ENCODE measurements at places on chromosomes 11 and 22.

GRCh38 chr22:45929649-45930048, 47.3 kb downstream of the WNT7B start:
- H3K4me1 ChIP-seq = peaks cover 6% of the 10 kb centered on the region
- H3K27ac ChIP-seq = no peak overlapping the region
- no peaks in the 10 kb centered on the region for H3K36me3 ChIP-seq
- DNase-seq = no peak
- H3K4me3 ChIP-seq = no peak overlapping the region

GRCh38 chr11:36069576-36070212, 125.8 kb downstream of the LDLRAD3 start:
- peaks cover 2% of the 10 kb centered on the region for H3K4me1 ChIP-seq
- no peak overlapping the region for H3K4me3 ChIP-seq
- no peaks in the 10 kb centered on the region for H3K27me3 ChIP-seq
- H3K36me3 ChIP-seq = no peaks in the 10 kb centered on the region
- DNase-seq = peak; percentile 42
- no peak overlapping the region for H3K27ac ChIP-seq

- H3K27ac ChIP-seq = no peak overlapping the region
- H3K27me3 ChIP-seq = peaks cover 3% of the 10 kb centered on the region
- no peaks in the 10 kb centered on the region for H3K36me3 ChIP-seq
- no peaks in the 10 kb centered on the region for H3K4me1 ChIP-seq
- no peak for DNase-seq
These were observed 1199.7 kb downstream of the BRD1 start for GRCh38 chr22:48627966-48628365.

GRCh38 chr22:30792456-30792855, 97.8 kb downstream of the OSBP2 start:
- no peak for DNase-seq
- H3K4me3 ChIP-seq = no peak overlapping the region
- no peak overlapping the region for H3K27ac ChIP-seq
- H3K36me3 ChIP-seq = no peaks in the 10 kb centered on the region
- H3K27me3 ChIP-seq = no peaks in the 10 kb centered on the region
- H3K4me1 ChIP-seq = no peaks in the 10 kb centered on the region

GRCh38 chr11:73184953-73185671, 33.0 kb upstream of the P2RY2 start:
- H3K27ac ChIP-seq = no peak overlapping the region
- H3K36me3 ChIP-seq = no peaks in the 10 kb centered on the region

DNA sequence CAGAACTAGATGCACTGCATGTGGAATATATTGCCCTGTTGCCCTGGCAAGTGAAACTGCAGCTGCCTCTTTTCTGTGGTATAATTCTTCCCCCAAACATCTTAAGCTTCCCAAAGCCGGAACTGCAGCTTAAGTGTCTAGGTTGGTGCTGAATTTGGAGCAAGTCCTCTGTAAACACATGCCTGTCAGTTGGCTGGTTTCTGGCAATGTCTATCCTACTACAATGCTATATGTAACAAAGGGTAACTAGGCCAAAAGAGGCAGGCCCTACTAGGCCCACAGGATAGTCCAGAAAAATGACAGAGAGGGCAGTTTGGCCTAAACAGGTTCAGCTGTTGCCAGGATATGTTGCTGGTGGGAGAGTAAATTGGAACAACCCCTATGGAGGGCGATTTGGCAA, 27.9 kb downstream of the ASCC2 start:
- H3K4me3 ChIP-seq = no peak overlapping the region
- no peaks in the 10 kb centered on the region for H3K27me3 ChIP-seq
- H3K27ac ChIP-seq = peak overlapping the region; percentile 58
- H3K36me3 ChIP-seq = peaks cover 99% of the 10 kb centered on the region
- peaks cover 36% of the 10 kb centered on the region for H3K4me1 ChIP-seq

DNA sequence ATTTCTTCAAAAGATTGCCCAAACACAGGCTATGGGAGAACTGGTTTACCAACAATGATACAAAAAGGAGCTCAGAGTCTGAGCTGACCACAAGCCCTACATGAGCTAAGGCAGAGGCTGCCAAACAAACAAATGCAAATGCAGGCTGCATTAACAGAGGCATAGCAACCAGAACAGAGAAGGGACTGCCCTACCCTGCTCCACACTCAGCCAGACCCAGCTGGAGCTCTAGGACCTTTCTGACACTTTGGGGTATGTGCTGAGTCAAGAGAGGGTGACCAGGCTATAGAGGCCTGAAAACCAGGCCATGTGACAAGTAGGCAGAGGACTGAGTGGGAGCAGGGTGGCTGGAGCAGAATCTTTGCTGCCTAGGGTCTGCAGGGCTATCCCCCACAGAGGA, 17.8 kb upstream of the P2RY2 start:
- DNase-seq = no peak
- peaks cover 4% of the 10 kb centered on the region for H3K4me1 ChIP-seq
- H3K4me3 ChIP-seq = no peak overlapping the region
- H3K27ac ChIP-seq = no peak overlapping the region
- H3K36me3 ChIP-seq = no peaks in the 10 kb centered on the region
- no peaks in the 10 kb centered on the region for H3K27me3 ChIP-seq

DNA sequence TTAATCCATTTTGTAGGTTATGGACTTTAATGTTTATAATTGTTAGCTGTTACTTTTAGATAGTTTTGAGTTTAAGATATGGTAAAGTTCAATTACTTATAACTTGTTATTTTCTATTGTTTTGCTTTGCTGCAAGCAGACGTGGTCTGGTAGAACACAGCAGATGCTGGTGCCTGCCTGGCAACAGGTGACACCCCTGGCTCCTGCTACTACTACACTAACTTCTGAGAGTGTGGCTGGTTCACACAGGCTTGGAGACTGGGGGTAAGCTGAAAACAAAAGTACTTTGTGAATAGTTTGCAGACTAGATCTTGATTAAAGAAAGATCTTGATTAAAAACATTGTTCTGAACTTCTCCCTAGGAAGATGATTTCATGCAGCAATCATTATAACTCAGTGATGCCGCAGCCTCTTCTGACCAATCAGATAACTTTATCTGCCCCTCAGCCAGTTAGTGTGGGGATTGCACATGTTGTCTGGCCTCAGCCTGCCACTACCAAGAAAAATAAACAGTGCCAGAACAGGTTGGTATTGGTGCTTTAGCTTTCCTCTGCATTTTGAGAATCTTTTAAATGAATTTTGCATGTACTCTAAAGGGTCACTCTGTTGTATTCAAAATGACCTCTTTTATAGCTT, 90.4 kb downstream of the HIPK3 start:
- H3K27ac ChIP-seq = no peak overlapping the region
- no peaks in the 10 kb centered on the region for H3K27me3 ChIP-seq
- H3K36me3 ChIP-seq = peaks cover 86% of the 10 kb centered on the region
- peak; percentile 19 for DNase-seq
- no peak overlapping the region for H3K4me3 ChIP-seq
- H3K4me1 ChIP-seq = peaks cover 7% of the 10 kb centered on the region

GRCh38 chr11:130315354-130315970, 745 bp upstream of the ZBTB44 start:
- H3K27me3 ChIP-seq = no peaks in the 10 kb centered on the region
- DNase-seq = peak; percentile 48
- peaks cover 39% of the 10 kb centered on the region for H3K4me1 ChIP-seq
- H3K36me3 ChIP-seq = no peaks in the 10 kb centered on the region
- H3K27ac ChIP-seq = peak overlapping the region; percentile 97

- DNase-seq = peak; percentile 28
- H3K4me3 ChIP-seq = no peak overlapping the region
- H3K36me3 ChIP-seq = peaks cover 28% of the 10 kb centered on the region
These were observed 303.5 kb downstream of the TBC1D22A start for GRCh38 chr22:47065756-47066615.

GRCh38 chr11:27211370-27212127, 151.5 kb downstream of the CCDC34 start:
- peaks cover 21% of the 10 kb centered on the region for H3K4me1 ChIP-seq
- DNase-seq = no peak
- H3K4me3 ChIP-seq = no peak overlapping the region
- no peaks in the 10 kb centered on the region for H3K36me3 ChIP-seq

GRCh38 chr22:21975273-21975672, 7.3 kb downstream of the TOP3B start:
- no peak for DNase-seq
- no peak overlapping the region for H3K27ac ChIP-seq
- H3K36me3 ChIP-seq = peaks cover 71% of the 10 kb centered on the region
- H3K4me1 ChIP-seq = peaks cover 10% of the 10 kb centered on the region
- H3K4me3 ChIP-seq = no peak overlapping the region

DNA sequence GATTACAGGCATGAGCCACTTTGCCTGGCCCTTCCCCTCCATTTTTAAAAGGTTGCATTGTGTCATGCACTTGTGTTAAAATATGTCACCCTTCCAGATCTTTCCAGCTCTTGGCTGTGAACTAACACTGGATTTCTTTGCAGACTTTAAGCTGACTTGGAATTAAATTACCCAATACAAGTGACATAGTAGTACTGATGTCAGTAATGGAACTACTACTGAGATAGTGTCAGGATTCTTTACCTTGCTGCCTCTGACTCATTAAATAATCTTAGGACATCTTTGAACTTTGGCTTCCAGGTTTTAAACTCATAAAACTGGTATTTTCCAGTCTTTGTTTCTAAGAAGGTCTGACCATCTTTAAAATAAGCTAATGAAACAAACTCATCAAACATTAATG, 51.8 kb upstream of the OR4B1 start:
- no peak for DNase-seq
- H3K36me3 ChIP-seq = peaks cover 87% of the 10 kb centered on the region
- no peak overlapping the region for H3K4me3 ChIP-seq
- no peaks in the 10 kb centered on the region for H3K27me3 ChIP-seq
- peaks cover 10% of the 10 kb centered on the region for H3K4me1 ChIP-seq

GRCh38 chr22:46842606-46843005, 80.2 kb downstream of the TBC1D22A start:
- H3K4me1 ChIP-seq = peaks cover 19% of the 10 kb centered on the region
- H3K27ac ChIP-seq = no peak overlapping the region
- no peaks in the 10 kb centered on the region for H3K36me3 ChIP-seq
- DNase-seq = no peak
- no peak overlapping the region for H3K4me3 ChIP-seq
- no peaks in the 10 kb centered on the region for H3K27me3 ChIP-seq

GRCh38 chr11:92276773-92277172, 52.2 kb downstream of the FAT3 start:
- no peak for DNase-seq
- no peak overlapping the region for H3K4me3 ChIP-seq
- no peak overlapping the region for H3K27ac ChIP-seq
- no peaks in the 10 kb centered on the region for H3K36me3 ChIP-seq
- no peaks in the 10 kb centered on the region for H3K27me3 ChIP-seq

- no peak overlapping the region for H3K4me3 ChIP-seq
- H3K36me3 ChIP-seq = no peaks in the 10 kb centered on the region
- H3K27ac ChIP-seq = no peak overlapping the region
- no peaks in the 10 kb centered on the region for H3K27me3 ChIP-seq
These were observed 952.5 kb downstream of the OPCML start for GRCh38 chr11:132579634-132580327.

GRCh38 chr11:121238956-121239355, 53.6 kb upstream of the SC5D start:
- H3K4me1 ChIP-seq = no peaks in the 10 kb centered on the region
- no peaks in the 10 kb centered on the region for H3K36me3 ChIP-seq
- H3K4me3 ChIP-seq = no peak overlapping the region
- no peaks in the 10 kb centered on the region for H3K27me3 ChIP-seq
- DNase-seq = no peak
- H3K27ac ChIP-seq = no peak overlapping the region

GRCh38 chr11:17927681-17928343, 85.0 kb downstream of the SERGEF start:
- no peak overlapping the region for H3K4me3 ChIP-seq
- H3K27me3 ChIP-seq = no peaks in the 10 kb centered on the region
- peaks cover 14% of the 10 kb centered on the region for H3K36me3 ChIP-seq
- no peak overlapping the region for H3K27ac ChIP-seq
- peak; percentile 25 for DNase-seq

- no peak overlapping the region for H3K27ac ChIP-seq
- no peak for DNase-seq
- H3K4me1 ChIP-seq = no peaks in the 10 kb centered on the region
- H3K27me3 ChIP-seq = no peaks in the 10 kb centered on the region
- no peak overlapping the region for H3K4me3 ChIP-seq
- H3K36me3 ChIP-seq = no peaks in the 10 kb centered on the region
These were observed 324.0 kb downstream of the RAB38 start for GRCh38 chr11:87851234-87851633.

- H3K4me3 ChIP-seq = no peak overlapping the region
- H3K4me1 ChIP-seq = no peaks in the 10 kb centered on the region
- no peak overlapping the region for H3K27ac ChIP-seq
- DNase-seq = peak; percentile 58
- H3K36me3 ChIP-seq = no peaks in the 10 kb centered on the region
These were observed 80.4 kb downstream of the SPON1 start for GRCh38 chr11:14042686-14043465.

DNA sequence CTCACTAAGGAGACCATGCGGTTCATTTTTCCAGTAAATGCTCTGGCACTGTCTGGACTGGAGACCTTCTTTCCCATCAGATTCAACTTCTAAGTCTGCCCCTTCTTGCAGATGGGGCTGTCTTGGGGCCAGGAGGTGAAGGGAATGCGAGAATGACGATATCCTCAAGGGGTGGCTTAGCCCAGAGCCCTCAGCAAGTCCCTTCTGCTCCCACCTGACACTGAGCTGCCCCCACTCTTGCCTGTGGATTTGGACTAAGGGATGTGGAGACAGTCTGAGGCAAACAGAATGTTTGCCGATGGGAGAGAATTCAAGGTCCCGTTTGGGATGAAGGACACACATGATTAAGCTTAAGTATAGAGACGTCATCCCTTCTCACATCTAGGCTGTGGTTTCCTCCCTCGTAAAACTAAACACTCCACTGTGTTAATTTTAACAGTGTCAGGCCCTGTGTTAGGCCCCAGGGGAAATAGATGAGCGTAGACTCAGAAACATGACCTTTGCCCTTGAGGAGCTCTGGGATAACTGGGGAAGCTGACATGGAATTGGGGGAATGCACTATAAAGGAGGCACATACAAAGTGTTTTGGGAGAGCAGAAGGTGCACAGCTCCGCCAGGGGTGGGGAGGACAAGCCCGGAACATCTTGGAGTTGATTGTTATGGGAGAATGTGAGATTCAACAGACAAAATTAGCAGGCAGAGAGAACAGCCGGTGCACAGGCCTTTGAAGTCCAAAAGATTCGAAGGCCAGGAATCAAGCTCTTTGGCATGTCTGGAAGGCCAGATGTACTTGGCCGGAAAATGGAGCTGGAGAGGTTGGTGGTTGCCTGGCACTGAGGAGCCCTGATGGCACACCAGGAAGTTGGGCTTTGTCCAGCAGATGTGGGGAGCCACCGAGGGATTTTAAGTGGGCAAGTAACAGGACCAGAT, 71.6 kb downstream of the ST3GAL4 start:
- no peak overlapping the region for H3K27ac ChIP-seq
- peaks cover 13% of the 10 kb centered on the region for H3K4me1 ChIP-seq
- H3K4me3 ChIP-seq = no peak overlapping the region
- no peaks in the 10 kb centered on the region for H3K27me3 ChIP-seq
- H3K36me3 ChIP-seq = no peaks in the 10 kb centered on the region
- DNase-seq = no peak

GRCh38 chr22:36399472-36399778, 11.7 kb upstream of the MYH9 start:
- peaks cover 31% of the 10 kb centered on the region for H3K4me1 ChIP-seq
- no peaks in the 10 kb centered on the region for H3K27me3 ChIP-seq
- no peak for DNase-seq
- no peak overlapping the region for H3K4me3 ChIP-seq
- peak overlapping the region; percentile 59 for H3K27ac ChIP-seq
- H3K36me3 ChIP-seq = no peaks in the 10 kb centered on the region

GRCh38 chr11:131999084-131999483, 628.7 kb downstream of the NTM start:
- H3K36me3 ChIP-seq = no peaks in the 10 kb centered on the region
- H3K4me1 ChIP-seq = no peaks in the 10 kb centered on the region
- no peak overlapping the region for H3K4me3 ChIP-seq
- no peaks in the 10 kb centered on the region for H3K27me3 ChIP-seq
- no peak for DNase-seq

GRCh38 chr11:12321217-12321937, 56.0 kb upstream of the PARVA start:
- H3K4me3 ChIP-seq = no peak overlapping the region
- DNase-seq = peak; percentile 17
- H3K27me3 ChIP-seq = no peaks in the 10 kb centered on the region
- no peaks in the 10 kb centered on the region for H3K36me3 ChIP-seq
- H3K4me1 ChIP-seq = peaks cover 7% of the 10 kb centered on the region

Data from stomach (tissue), 19 donors.